ENCODE measurements at places on chromosomes 5 and 9. TPM values are rescaled to one million over a fixed set of nuclear protein-coding genes. Genes with fewer than 3 reads are reported as not detected.
A peak's percentile ranks its signal among the peaks of the same experiment; 100 is the strongest.

DNA sequence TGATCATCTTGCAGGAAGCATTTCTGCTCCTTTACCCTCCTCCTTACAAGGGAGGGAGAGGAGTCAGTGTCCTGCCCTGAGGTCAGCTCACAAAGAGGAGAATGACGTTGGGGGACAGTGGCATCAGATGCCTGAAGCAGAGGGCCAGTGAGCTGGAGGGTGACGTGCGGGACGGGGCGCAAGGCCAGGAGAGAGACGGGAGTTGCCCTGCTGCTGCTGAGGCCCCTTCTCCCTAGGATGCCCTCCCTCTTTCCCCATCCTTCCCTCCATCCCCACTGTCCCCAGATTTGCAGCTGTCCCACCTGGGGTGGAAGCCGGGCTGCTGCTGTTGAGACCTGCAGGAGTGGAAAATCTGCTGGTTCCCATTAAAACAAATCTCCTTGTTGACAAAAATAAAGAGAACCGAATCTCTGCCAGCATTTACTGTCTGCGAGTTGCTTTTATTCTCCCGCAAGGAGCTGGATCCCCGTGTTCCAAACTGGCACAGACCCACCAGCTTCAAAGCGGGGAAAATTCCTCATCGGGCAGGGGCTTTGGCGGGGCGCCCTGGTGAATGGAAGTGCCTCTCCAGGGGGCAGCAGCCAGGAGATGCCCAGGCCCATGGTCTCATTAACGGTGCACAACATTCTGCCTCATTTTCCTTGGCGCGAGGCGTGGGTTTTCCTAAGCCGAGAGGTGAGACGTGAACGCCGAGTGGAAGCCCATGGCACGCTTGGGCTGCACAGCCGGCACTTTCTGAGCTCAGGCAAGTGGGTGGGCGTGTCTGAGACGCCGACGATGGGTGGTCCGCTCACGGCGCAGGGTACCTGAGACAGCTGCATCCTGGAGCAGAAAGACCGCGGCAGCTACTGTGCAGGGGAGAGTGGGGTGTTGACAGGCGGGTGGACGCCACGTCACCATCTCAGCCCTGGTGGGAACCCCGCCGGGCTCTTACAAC is 13.9 kb upstream of the COL5A1 start:
- DNase-seq = no peak

The CCL19 gene
- 2.6 TPM for total RNA-seq

- no peak for DNase-seq
These were observed 20.1 kb downstream of the RORB start for GRCh38 chr9:74517188-74517587.

DNA sequence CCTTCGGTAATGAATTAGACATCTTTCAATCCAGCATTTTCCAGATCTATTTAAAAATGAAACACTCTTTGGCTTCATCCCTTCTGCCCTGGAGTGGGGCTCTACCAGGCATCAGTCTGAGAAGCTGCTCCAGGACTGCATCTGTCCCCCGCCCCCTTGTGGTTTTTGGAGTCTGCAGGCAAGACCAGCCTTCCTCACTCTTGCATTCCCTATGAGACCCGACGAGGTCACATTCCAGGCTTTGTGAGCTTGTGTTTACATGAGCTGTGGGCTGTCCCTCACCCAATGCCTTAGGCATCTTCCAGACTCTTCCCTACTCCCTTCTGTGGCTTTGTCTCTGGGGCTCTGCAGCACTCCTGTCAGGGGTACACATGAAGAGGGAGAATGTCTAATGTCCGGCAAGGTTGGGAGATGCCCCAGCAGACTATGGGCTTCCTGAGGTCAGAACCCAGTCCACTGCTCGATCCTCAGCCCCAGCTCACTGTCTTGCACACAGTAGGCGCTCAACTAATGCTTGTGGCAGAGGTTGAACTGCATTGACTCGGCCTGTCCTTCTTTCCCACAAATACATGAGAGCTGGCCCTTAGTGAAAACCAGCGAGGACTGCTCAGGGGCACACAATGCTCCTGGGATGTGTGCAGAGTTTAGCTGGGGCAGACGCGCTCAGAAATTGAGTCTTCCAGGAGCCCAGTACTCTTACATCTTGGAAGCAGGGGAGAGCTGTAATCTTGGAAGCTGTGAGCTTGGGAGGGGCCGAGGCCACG is 11.7 kb upstream of the GADD45G start:
- DNase-seq = peak; percentile 5

- DNase-seq = no peak
These were observed 5.6 kb downstream of the GNPDA1 start for GRCh38 chr5:142007237-142007544.

The STING1 gene
- 4.7 TPM for total RNA-seq

DNA sequence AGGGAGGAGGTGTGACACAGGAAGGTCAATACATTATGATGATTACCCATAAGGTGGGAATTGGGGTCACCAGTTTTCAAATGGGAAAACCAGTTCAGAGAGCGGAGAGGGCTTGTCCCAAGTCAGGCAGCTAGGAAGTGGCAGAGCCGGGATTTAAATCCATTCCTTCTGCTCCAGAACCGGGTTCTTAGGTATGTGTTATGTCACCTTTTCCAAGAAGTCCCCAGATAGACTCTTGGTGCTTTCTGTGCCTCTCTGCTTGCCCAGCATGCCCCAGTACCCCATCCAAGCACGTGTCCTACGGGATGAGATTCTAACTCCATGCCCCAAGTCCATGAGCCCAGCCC is 69.9 kb downstream of the LMX1B start:
- no peak for DNase-seq

- no peak for DNase-seq
These were observed 12.7 kb downstream of the NIPBL start for GRCh38 chr5:36889264-36889663.

The SLC6A3 gene
- total RNA-seq = not detected

- no peak for DNase-seq
These were observed 18.8 kb downstream of the TRIO start for GRCh38 chr5:14161825-14162556.

The KCTD16 gene
- 3.2 TPM for total RNA-seq

- no peak for DNase-seq
These were observed 34.0 kb downstream of the CDK5RAP2 start for GRCh38 chr9:120545701-120546550.

The TBC1D2 gene
- total RNA-seq = 2.7 TPM

The SEPTIN8 gene
- 32.8 TPM for total RNA-seq

DNA sequence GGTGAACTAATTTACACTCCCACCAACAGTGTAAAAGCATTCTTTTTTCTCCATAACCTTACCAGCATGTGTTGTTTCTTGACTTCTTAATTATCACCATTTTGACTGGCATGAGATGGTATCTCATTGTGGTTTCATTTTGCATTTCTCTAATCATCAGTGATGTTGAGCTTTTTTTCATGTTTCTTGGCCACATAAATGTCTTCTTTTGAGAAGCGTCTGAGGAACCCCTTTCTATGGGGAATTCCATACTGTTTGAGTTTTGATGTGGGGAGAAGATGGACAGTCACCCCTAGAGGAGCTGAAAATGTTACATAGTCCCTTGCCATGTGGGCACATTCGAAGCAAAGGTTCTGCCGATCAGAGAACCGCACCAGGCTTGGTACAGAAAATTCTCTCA is 207.0 kb upstream of the SLC30A5 start:
- no peak for DNase-seq

The ADAMTS16 gene
- total RNA-seq = 2.9 TPM

GRCh38 chr9:107750741-107751566 is 261.4 kb upstream of the KLF4 start:
- DNase-seq = peak; percentile 76

The STK32A gene
- 5.6 TPM for total RNA-seq

The SLC6A7 gene
- not detected for total RNA-seq

DNA sequence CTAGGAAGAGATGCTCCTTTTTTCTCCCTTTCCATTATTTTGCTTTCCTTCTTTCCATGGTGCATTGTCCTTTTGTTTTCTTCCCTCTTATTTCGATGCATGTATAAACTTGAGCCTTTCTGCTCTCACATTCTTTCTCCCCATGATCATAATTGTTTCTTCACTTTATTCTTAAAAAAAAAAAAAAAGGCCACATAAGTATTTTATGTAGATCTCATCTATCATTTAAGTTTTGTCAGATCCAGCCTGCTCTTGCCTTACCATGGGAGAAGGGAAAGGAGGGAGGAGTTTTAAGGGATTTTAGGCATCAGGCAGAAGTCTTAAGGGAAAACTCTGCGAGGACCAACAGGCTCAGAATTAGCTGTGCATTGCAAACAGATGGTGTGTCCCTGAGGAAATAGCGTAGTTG is 11.1 kb downstream of the TGFBR1 start:
- no peak for DNase-seq

DNA sequence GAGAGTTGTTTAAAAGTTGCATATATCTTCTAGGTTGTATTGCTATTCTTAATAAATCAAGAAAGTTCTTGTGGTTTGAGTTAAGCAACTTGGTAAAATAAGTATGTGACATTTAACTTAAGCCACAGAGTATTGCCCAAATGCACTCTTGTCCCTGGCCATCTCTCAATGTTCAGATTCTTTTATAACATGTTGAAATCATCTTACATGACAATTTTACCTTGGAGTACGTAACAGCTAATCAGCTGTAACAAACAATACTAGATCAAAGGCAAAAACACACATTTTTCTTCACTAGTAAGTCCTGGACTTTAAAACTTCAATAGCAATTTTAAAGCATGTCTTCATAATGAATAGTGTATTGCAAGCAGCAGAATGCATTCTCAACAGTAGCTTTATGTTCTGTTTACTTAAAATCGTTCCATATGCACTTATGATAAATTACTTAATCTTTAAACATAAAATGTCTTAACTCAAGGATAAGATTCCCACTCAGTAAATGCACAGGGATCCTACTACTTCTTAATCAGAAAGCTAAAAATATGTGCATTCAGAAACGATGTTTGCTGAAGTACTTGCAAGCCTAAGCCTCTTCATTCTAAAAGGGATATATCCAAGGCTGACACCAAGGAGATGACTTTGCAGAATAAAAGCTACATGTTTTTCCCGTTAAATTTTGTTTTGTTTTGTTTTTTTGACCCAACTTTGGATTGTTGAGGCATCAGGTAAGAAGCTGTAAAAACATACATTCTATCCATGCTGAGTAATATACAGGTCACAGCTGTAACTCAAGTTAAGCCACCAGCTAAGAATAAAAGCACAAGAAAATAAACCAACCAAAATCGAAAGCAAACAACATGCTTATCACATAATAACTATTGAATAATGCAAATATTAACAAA is 86.1 kb upstream of the NFIB start:
- no peak for DNase-seq

- no peak for DNase-seq
These were observed 481.7 kb downstream of the TLE1 start for GRCh38 chr9:81207651-81208050.

DNA sequence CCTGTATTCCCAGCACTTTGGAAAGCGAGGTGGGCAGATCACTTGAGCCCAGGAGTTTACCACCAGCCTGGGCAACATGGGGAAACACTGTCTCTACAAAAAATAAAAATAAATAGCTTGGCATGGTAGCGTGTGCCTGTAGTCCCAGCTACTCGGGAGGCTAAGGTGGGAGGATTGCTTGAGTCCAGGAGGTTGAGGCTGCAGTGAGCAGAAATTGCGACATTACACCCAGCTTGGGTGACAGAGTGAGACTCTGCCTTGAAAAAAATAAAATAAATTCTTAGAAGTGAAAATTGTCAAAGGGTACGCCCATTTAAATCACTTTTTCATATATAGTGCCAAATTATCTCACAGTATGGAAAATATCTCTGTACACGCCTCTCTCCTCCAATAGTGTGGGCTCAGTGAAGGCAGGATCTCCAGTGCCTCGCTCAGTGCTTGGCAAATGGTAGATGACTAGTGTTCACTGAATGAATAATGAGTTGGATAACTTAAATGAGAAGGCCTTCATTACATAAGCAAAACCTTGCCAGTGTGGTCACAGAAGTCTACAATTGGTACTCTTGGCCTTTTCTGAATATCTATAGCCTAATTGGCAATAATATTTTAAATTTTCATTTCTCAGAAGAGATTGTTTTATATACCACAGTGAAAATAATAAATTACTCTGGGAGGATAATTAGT is 9.4 kb upstream of the CCL28 start:
- DNase-seq = no peak

The FBP1 gene
- total RNA-seq = 19.5 TPM

DNA sequence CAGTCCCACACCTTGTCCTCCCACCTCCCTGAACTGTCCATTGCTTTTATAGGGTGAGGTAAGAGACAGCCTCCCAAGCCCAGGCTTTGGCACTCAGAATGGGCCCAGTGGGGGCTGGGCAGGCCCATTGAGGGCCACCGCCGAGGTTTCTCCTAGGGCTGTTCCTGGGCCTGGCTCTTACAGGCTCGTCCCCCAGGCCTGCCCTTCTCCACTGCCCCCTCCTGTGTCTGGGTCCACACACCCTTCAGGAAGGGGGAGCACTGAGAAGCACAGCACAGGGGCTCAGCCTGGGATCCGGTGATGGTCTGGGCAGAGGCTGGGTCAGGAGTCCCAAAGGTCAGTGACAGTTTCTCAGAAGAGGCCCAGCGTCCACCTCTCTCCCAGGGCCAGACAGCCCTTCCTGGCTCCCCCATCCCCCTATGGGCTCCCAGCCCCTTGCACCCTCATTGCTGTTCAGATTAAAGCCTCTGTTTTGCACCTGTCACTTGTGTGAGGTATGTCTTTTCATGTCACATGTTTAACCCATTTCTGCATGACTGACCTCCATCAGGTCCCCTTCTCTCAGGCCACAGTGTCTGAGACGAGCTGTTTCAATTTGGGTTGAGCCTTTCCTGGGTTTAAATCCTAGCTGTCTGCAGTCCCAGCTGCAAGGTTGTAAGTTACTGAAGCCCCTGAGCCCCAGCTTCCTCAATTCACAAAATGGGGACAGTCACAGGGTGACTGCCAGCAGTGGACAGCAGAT is 29.4 kb downstream of the IER5L start:
- DNase-seq = no peak

The DMRTA1 gene
- 1.2 TPM for total RNA-seq

The GZMA gene
- total RNA-seq = 1.5 TPM

DNA sequence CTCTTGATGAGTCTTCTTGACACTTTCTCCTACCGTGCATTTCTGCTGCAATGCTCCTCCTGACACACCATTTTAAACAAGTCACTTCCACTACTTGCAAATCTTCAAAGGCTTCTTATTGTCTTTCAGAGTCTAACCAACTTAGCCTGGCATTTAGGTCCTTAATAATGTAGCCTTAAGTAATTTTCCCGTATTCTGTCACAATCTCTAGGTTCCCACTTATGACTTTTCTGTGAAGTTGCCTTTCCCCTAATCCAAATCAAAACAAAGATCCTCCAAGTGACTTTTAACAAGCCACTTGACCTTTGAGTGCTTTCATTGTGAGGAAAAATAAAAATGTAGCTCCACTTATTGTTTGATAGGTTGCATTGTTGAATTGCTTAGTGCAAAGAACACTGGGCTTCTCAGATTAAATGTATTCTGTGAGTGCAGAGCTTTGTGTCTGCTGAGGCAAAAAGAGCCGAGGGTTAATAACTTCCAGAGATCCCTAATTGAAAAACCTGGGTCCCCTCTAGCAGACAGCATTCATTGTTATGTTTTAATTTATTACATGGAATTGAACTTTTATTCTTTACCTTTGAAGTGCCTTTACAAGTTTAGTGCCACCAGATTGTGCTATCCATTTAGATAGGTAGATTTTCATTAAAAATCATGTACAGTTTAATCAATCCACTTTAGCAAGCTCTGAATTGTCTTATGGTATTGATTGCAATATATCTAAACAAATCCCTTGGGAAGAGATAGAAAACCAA is 341.7 kb upstream of the TYRP1 start:
- DNase-seq = no peak

The SPATA31A3 gene
- not detected for total RNA-seq

- DNase-seq = peak; percentile 8
These were observed 3.8 kb upstream of the DMRT3 start for GRCh38 chr9:972501-973294.

The COL15A1 gene
- total RNA-seq = 11.1 TPM

The INSL6 gene
- 0.23 TPM for total RNA-seq
